Urothelium cell line (cell line): ENCODE measurements at places on chromosomes 7 and 10.

DNA sequence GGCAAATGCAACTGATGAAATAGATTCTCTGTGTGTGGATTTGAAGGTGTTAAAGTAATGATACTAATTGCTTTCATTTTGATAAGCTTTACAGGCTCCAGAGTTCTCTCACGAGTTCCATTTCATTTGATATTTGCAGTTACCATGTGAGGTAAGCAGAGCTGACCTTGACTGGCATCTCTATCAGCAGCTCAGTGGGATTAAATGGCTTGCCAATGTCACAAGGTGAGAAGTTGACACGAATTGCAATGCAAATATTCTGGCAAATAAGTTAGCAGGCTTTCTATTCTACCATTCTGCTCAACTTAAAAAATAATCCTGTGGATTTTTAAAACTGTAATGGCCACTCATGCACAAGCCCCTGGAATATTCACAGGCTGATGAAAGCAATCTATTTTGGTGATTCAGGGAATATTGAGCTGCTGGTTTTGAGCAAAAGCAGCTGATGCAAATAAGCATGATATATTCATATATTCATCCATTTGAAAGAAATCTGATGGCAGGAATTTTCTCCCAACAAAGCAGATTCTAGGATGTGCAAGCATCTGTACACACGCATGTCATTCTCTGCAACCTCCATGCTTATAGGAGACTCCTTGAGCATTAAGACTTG, 64.5 kb upstream of the ANKRD1 start:
- no peak for DNase-seq

DNA sequence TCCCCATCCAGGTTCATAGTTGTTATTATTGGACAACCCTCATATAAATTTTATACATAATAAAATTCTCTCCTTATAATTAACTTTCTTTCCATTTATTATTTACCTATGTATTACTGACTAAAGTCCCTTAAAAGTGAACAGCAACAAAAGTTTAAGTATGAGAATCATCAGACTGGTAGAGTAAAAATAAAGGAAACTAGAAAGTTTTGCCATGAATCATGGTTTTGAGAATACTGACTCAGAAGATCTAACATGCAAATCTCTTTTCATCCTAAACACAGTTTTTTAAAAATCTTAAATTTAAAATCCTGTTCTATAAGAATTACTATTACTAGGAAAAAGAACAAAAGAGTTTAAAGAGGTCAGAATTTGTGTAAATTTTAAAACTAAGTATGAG, 32.1 kb downstream of the HERC4 start:
- no peak for DNase-seq

DNA sequence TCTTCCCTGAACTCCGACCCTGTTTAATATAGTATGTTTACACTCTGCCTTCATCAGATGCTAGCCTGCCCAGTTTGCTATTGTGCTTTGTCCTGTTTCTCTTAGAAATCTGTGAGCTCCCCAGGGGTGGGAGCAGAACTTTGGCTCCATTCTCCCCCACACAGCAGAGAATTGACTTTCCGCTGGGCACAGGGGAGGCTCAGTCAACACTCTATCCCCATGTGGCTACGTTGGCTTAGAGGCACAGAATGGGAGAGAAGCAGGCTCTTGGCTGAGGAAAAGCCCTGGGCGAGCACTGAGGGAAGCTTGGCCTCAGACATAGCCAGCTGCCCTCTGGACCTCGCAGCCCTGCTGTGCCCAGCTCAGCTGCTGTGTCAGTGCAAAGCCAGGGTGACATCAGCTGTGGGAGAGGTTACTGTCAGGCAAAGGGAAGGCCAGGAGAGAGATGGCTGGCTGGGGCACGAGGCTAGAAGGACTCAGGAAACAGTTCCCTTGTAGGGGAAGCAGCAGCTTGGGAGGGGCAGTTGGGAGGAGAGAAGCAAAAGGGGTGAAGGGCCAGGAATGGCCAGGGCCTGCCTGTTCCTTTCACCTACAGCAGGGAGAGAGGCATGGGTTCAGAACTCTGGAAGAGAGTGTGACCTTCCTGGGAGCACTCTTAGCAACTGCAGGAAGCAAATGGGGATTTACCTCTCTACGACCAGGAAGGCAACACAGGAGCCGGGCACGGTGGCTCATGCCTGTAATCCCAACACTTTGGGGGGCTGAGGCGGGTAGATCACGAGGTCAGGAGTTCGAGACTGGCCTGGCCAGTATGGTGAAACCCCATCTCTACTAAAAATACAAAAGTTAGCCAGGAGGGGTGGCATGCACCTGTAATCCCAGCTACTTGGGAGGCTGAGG, 5.8 kb upstream of the SCD start:
- DNase-seq, result no peak

- DNase-seq, result peak; percentile 87
These were observed 74.4 kb upstream of the PAX2 start for GRCh38 chr10:100670828-100671479.

- DNase-seq, result no peak
These were observed 188.6 kb downstream of the ETV1 start for GRCh38 chr7:13800694-13801448.

GRCh38 chr7:41451826-41452225, 251.1 kb downstream of the INHBA start:
- DNase-seq, result peak; percentile 37

- peak; percentile 13 for DNase-seq
These were observed 27.7 kb upstream of the PRKCQ start for GRCh38 chr10:6607778-6608177.

DNA sequence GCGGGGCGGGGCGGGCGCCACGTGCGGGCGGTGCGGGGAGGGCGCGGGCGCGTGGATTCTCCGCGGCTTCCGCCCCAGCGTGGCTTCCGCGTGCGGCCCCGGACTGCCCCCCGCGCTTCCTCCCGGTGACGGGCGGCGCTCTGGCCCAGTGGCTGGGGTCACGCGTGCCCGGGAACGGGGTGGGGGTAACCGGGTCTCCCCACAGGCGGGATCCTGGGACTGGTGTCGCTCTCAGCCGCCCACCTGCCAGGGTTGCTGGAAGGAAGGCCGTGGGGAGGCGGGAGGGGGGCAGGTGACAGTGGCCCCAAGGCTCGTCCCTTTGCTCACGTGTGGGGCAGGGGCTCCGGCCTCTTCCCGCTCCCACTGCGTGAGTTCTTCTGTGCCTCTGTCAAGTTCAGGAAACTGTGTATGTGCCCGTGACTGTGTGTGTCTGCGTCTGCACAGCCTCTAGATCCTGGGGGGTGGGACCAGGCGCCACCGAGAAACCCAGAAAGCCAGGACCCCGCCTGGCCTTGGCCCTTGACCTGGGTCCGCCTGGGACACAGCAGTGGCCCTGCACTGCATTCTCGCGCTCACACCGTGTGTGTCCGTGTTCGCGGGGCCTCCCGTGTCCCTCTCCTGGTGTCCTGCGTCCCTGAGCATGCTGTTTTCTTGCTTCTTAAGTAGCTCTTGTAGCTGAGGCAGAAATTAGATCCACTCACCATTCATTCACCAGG, 919 bp downstream of the MAFK start:
- no peak for DNase-seq

- DNase-seq, result peak; percentile 20
These were observed 12.8 kb upstream of the HERC4 start for GRCh38 chr10:68087685-68088401.

- no peak for DNase-seq
These were observed 48.4 kb upstream of the GLI3 start for GRCh38 chr7:42285383-42285824.

DNA sequence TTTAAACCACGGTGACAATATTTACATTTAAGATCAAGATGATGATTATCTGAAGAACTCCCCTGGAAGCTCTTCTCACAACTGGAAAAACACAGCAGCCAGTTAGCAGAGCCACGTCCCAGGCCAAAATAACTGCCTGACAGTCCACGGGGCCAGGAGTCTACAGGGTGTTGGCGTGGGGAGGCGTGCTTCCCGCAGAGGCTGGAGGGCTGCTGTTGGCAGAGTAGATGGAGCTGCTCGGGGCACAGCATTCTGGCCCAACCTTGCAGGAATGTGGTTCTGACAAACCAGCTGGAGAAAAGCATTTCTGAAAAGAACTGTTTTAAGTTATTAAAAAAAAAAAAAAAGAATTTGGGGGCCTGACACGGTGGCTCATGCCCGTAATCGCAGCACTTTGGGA, 177.9 kb downstream of the EBF3 start:
- no peak for DNase-seq

GRCh38 chr7:138226001-138226476, 149.8 kb downstream of the AKR1D1 start:
- DNase-seq, result no peak

GRCh38 chr10:132366499-132366898, 30.5 kb upstream of the PWWP2B start:
- DNase-seq, result no peak

DNA sequence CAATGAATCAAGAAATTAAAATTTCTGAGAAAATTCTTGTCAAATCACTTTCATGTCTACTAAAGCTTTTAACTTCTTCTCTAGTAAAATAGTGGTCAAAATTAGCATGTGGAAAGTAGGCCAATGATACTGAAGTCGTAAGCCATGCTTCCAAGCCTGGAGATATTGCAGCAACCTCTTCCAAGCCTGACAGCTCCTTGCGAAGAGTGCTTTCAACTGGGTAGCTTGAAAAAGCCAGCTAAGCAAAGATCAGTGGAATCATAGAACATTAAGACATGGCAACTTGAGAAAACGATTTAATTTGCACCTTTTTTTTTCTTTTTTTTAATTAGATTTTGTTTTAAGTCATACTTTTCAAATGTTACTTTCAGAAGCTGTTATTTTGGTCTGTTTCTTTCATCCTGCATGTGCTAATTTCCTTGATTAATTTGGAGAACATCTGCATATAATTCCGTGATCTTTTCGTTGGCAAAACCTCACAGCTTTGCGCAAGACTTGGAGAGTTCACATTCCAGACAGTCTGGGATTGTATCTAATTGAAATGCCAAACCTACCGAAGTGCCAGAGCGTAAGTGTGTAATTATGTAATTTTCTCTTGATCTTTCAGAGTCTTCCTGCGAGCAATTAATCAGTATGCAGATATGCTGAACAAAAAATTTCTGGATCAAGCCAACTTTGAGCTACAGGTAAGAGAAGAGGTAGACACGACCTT, 142.2 kb upstream of the INSYN2A start:
- no peak for DNase-seq

DNA sequence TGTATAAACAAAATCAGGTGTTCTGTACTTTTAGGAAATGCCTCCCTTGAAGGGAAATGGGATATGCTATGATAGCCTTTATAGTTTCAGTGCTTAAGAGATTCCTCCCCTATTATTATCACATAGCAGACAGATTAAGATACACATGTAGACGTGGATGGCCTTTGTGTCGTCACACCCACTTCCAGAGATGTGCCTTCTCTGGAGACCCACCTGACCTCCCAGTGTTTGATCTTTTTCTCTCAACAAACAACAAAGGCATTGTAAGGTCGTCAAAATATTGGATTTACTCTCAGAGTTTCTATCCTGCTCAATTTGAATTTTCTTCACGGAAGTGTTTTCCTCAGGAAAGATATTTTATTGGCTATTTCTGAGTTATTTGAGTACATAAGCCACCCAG, 25.7 kb upstream of the C1GALT1 start:
- no peak for DNase-seq

- DNase-seq, result no peak
These were observed 763 bp downstream of the PITX3 start for GRCh38 chr10:102240467-102241031.

- DNase-seq, result peak; percentile 65
These were observed 63.3 kb downstream of the RASGEF1A start for GRCh38 chr10:43203448-43204041.

GRCh38 chr10:8033812-8034465, 20.5 kb upstream of the GATA3 start:
- no peak for DNase-seq

GRCh38 chr7:22445140-22445743, 54.7 kb downstream of the STEAP1B start:
- peak; percentile 51 for DNase-seq

DNA sequence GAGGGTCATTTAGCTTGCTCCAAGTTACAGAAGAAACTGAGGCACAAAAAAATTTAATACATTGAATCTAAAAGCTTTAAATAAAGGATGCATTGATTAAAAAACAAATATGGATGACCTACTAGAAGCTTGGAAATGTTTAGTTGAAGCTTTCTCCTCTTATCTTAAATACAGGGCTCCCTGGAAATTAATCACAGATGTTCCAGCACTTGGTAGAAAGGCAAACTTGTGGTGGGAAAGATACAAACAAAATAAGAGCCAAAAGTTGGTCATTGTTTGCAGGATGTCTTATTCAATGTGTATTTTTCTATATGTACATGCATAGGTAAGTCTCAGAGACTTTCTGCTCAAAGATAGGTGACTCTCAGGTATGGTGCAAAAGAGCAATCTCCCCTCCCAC, 40.7 kb upstream of the LYZL1 start:
- no peak for DNase-seq

DNA sequence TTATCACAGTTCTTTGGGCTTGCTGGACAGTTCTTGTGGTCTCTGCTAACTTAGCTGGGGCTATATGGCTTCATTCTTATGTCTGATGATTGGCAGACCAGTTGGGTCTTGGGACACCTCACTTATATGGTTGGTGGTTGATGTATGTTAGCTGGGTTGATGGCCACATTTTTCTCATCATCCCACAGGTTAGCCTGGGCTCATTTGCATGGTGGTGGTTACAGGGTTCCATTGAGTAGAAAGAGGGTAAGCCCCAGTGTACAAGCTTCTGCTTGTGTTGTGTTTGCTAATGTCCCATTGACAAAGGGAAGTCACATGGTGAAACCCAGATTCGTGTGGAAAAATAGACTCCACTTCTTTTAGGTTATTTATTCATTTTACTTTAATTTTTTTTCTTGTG, 40.6 kb downstream of the TMEM60 start:
- DNase-seq, result no peak

GRCh38 chr10:29608062-29608461, 26.7 kb downstream of the SVIL start:
- no peak for DNase-seq

DNA sequence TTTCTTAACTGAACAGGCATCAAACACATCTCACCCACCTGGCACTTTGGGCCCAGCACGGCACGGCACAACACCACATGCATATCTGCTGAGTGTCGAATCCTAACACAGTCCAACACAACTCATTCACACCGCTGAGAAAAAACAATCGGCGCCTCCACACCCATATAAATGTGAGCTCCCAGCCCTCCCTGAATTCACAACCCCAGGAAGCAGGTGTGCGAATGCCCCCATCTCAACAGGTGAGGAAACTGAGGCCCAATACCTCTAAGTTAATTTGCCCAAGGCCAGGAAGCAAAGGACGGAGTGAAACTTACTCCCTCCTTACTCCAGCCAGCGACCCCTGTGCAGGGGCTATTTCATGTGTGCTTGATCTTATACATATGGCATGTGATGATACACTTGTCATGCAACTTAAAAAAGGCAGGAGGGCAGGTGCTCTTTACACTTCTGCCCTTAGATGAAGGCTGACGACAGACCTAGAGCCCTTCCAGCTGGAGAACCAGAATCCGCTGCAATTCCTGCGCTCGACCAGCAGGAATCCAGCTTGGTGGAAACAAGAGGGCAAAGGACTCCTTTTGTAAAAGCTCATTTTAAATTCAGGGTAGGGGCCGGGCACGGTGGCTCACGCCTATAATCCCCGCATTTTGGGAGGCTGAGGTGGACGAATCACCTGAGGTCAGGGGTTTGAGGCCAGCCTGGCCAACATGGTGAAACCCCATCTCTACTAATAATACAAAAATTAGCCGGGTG, 116.0 kb downstream of the LARP4B start:
- DNase-seq, result no peak
